ENCODE measurements at places on chromosomes 12 and 14.
A peak's percentile ranks its signal among the peaks of the same experiment; 100 is the strongest.

DNA sequence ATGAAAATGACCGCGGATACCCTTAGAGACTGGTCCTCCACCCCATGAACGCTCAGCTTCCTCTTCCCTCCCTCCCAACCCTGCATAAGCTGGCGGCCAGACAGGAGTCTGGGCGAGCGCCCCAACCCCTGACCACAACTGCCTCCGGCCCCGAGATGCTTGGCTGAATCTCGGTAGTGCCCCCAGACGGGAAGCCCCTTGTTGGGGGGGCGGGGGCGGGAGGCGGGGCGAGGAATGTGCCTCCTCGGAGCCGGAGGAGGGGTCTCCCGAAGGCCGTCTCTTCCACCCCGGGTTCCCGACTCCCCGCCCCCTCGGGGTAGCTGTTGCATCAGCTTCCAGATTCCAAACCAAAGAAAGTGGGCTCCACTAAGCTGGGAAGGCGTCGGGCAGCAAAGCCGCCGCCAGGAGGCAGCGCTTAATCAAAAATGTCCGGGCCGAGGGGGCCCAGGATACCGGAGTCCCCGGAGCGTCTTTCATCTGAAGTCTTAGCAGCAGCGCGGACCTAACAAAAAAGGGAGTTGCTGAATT, 7.1 kb upstream of the MRPL52 start:
- DNase-seq, result peak; percentile 23

DNA sequence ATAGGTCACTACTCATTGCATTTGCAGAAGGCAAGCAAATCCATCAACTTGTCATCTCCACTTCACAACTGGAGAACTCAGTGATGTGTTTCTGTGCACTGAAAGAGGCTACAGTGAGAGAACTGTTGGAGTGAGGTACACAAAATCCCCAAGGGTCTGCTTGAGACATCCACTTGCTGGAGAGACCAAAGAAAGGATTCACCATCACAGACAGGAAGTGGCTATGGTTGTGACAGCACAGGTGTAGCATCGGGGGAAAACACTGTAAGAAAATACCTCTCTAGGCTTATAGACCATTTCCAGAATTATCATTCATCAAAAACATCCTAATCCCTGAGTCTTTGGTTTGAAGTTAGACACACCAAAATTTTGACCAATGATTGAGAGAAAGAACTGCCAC, 201.3 kb upstream of the OR4E1 start:
- no peak for DNase-seq

DNA sequence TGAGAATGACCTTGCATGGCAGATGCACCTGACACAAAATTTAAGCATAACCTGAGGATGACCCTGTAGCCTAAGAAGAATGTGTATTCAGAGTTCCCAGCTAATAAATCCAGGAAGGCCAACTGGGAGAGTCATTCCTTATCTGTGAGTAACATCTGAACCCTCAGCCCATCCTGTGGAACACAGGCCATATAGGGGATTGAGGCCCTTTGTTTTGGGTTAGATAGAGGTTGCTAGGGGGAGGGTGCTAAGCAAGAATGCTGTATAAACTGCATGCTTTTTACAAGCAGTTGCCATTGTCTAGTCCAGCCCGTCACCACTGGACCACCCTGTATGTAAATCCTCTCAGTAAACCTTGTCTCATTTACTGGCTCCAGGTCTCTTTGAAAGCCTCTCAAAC, 77.0 kb downstream of the BICD1 start:
- no peak for DNase-seq

DNA sequence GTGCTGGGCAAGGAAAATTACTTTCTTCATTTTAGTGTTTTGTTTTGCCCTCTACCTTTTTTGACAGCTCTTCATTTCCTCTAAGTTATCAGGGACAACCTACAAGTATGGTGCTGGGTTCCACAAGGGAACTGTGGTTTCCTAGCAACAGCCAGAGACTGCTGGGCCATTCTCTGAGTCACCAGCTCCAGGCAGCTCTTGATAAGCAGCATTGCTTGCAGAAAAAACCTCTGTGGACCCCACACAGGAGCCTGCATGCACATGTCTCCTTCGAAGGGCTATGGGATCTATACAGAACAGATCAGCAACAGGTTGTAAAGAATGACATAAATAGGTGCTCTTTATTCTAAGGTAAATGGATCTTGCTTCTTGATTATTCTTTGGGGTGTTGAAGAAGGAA, 81.0 kb upstream of the CCDC196 start:
- DNase-seq, result no peak

DNA sequence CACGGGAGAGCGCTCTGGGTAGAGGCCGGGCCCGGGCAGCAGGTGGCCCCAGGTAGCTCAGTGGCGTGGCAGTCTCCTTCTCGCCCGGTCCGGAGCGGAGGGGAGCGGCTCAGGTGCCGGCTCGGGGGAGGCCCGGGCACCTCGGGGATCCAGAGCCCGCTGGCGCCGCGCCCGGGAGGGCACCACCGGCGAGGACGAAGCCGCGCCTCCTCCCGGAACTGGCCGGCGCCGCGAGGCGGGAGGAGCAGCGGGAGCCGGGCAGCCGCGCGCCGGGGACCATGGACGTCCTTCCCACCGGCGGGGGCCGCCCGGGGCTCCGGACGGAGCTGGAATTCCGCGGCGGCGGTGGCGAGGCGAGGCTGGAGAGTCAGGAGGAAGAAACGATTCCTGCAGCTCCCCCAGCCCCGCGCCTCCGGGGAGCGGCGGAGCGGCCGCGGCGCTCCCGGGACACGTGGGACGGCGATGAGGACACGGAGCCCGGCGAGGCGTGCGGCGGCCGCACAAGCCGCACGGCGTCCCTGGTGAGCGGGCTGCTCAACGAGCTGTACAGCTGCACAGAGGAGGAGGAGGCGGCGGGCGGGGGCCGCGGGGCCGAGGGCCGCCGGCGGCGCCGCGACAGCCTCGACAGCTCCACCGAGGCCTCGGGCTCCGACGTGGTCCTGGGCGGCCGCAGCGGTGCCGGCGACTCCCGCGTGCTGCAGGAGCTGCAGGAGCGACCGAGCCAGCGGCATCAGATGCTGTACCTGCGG, 21.5 kb upstream of the GNS start:
- DNase-seq, result no peak

DNA sequence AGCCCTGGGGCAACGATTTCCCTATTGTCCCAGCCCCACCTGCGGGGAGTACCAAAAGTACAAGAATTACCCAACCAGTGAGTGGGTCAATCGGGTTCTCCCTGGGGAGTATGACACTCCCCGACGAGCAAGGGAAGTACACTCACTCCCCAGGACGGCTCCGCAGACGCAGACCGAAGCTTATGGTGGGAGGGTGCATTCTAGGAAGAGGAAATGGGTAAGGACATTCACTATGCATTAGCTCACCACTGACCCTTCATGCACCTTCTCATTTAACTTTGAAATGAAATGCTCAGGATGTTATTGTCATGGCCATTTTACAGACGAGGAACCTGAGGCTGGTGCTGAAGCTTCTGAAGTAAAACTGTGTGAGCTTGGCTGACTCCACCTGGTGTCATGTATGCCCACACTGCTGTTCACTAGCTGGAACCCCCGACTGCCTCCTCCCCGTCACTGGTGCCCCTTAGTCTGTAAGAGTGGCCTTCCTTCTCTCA, 45.8 kb upstream of the TMED10 start:
- no peak for DNase-seq
